ENCODE measurements at places on chromosomes 3 and 15.
A peak's percentile ranks its signal among the peaks of the same experiment; 100 is the strongest.

DNA sequence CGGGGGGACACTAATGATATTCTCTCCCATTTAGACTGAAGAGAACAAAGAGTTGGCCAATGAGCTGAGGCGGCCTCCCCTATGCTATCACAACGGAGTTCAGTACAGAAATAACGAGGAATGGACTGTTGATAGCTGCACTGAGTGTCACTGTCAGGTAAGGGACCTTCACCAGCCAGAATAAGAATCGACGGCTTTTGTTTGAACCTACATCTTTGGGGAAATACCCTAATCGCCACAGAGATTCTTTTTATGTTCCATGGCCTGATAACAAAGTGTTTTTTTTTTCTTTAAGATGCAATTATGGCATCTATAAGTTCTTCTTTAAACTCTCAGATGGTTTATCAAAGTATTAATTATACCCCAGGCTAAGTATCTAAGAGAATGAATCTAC is 3.4 kb downstream of the THBS1 start:
- DNase-seq, result no peak

- DNase-seq, result no peak
These were observed 209.7 kb upstream of the POU1F1 start for GRCh38 chr3:87486115-87486514.

- no peak for DNase-seq
These were observed 262.4 kb downstream of the CPNE4 start for GRCh38 chr3:131772269-131773026.

GRCh38 chr3:105691053-105691452 is 177.8 kb downstream of the CBLB start:
- no peak for DNase-seq

DNA sequence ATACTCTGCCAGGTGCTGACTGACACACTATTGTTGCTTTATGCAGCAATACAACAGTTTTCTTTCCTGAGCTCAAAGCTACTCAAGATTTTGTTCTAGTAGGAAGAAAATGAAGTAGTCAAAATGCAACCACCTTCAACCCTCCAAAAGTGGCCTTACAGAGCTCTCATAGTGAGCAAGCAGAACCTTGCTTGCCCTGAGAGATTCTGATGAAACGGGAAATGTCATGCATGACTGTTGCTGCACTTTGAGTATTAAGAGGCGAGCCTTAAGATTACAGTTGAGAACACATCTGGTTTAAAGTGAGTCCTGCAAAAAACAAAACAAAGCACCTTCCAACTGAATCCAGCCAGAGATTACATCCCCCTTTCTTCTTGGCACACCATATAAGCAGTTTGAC is 29.7 kb downstream of the MINDY4B start:
- DNase-seq, result no peak

- no peak for DNase-seq
These were observed 15.9 kb upstream of the PLXND1 start for GRCh38 chr3:129622226-129622874.

GRCh38 chr3:127820221-127820825 is 2.0 kb downstream of the MGLL start:
- DNase-seq, result no peak

GRCh38 chr3:37256447-37256846 is 82.1 kb upstream of the LRRFIP2 start:
- no peak for DNase-seq

DNA sequence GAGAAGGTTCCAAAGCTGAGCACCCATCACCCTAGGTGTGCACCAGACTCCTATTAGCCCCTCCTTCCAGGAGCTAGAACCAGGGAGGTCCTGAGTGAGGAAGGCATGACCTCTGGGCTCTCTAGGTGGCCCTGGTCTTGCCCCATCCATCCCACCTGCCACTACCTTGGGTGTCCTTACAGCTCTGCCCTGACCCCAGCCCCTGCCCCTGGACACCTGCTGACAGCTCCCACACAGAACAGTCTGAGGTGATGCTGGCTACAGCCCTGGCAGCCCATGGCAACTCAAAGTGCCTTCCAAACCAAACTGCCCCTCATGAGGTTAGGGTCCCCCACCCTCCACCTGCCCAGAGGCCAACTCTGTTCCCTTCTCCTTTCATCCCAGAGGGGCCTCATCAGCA is 37.2 kb downstream of the GOLGA6A start:
- no peak for DNase-seq

DNA sequence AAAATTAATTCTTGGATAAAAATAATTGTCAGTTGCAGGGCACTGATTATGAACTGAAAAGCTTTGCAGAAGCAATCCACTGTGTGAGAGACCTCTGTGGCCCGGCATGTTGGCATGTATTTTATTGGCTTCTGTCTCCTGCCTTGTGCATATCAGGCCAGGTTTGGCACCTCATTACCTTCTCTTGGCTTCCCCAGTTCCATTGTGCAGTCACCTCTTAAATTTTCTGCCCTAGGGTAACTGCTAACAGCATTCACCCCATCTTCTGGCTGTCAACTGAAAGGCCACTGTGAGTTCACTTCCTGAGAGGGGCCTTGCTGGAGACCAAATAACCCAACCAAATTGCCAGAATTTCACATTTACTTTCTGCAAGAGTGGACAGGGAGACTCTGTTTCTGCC is 92.7 kb upstream of the RARB start:
- no peak for DNase-seq

DNA sequence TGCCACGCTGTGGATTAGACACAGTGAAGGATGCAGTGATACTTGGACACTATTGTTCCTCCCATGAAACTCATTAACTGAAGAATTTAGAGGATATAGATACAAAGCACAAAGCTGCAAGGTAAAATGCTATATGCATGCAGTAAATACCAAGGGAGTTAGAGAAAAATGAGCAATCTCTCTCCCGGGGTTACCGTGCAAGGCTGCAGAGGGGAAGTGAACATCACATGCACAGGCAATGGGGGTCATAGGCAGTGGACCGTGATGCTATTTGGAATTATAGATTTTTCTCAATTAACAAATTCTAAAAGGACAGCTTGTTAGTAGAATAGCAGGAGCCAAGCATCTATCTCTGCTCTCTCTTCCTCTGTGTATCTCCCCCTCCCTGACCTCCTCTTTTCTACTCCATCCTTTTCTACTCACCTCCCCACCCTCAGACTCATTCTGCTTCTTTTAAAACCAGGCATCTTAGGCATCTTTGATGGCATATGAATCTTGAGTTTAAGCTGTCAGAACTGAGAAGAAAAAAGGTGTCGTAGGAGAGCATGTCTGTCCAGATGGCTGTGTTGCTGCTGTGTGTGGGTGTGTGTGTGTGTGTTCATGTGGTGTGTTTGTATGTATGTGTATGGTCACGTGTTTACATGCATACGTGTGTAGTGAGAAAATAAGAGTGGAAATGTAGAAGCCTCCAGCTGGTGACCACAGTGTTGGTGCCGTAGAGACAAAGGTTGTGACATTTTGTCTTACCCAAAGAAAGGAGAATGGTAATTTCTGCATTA is 339.0 kb downstream of the EPHB1 start:
- no peak for DNase-seq

DNA sequence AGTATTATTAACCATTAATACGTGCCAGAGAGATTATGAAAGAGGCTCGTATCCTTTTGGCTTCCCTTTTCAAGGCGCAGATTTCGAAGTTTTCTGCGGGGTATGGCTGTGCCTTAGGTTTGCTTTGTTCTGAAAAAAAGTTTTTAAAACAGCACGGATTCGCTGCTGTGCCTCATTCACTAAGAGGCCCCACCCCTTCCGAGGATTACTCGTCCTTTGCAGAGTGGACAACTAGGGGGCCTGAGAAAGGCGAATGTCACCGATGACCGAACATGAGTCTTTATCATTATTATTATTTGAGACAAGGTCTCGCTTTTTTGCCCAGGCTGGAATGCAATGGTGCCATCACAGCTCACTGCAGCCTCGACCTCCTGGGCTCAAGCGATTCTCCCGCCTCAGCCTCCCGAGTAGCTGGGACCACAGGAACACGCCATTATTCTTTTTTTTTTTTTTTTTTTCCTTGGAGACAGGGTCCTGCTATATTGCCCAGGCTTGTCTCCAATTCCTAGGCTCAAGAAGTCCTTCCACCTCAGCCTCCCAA is 684 bp upstream of the RPS27L start:
- peak; percentile 35 for DNase-seq

GRCh38 chr3:188259191-188259590 is 105.2 kb downstream of the LPP start:
- DNase-seq, result no peak

All from germinal center (tissue), 1 donor.